ENCODE measurements at places on chromosomes 4 and X. TPM values are rescaled to one million over a fixed set of nuclear protein-coding genes. Genes with fewer than 3 reads are reported as not detected.

GRCh38 chr4:53963336-53963735 is 101.1 kb downstream of the CHIC2 start:
- DNase-seq: no peak

The PHF8 gene
- 26.4 TPM for total RNA-seq

DNA sequence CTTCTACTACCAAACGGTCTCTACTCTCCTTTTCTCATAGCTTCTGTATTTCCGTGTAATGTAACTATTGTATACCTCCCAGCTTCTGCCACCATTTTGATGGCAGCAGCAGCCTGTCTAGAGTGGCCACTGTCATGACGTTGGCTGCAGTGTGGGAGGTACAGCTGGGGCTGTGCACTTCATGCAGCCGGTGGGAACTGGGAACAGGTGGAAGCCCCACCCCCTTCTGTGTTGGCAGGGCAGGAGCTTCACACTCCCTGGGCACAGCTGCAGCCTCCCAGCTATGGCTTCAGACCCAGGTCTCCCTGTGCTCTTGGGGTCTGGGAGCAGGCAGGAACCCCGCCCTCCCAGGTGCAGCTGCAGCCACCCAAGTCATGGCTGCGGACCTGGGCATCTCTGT is 49.8 kb upstream of the SEC24B start:
- DNase-seq: no peak

The HS6ST2 gene
- total RNA-seq: 0.92 TPM

- no peak for DNase-seq
These were observed 170.2 kb downstream of the CBR4 start for GRCh38 chr4:168839758-168840391.

The IL3RA gene
- 59.9 TPM for total RNA-seq

DNA sequence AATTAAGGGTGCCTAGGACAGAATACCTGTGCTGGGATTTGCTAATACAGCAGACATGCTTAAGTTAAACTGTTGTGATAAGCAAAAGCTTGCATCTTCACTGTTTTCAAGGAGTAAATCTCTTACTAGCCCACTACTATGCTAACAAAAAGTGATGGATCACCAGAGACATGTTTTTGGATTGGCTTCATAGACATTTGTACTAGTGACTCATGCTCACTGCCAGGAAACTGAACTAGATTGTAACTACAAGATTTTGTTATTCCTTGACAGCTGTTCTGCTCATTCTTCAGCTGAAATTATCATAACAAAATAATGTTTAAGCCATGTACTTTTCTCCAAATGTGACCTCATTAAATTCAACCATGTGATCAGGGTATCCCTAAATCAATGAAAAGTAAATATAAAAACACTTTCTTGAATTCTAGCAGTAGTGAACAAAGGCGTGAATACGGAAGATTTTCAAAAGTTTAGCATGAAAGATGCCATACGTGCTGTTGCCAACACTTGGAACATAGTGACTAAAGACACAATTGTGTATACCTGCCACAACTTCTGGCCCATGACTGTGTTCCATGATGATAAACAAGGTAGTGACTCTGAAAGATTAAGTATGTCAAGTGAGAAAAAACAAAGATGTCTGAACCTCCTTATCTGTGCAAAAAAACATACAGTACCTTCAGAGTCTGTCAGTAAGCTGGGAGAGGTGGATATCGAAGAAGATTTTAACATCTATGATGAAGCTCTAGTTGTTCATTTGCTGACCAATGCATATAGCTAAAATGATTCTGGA is 154.0 kb downstream of the BTC start:
- DNase-seq: no peak

DNA sequence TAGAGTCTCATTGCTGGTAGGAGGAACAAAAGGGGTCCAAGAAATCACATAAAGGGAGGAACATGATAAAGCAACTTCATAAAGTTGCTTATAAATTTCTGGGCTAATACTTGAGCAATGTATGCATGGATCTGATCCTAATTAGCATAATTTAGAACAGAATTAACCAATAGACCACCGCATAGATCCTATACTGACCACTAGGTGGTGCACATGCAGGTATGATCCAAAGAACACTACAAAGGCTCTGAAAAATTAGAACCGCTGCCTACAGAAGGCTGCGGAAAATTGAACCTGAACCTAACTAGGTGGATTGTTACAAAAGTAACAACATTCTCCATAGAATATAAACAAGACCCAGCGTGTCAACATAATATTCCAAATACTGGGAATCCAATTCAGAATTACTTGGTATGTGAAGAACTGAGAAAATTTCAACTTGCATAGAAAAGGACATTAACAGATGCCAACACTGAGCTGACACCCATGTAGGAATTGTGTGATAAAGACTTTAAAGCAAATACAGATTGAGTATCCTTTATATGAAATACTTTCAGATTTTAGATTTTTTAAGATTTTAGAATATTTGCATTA is 23.3 kb downstream of the BRCC3 start:
- DNase-seq: no peak

The FAM47E gene
- 6.4 TPM for total RNA-seq

DNA sequence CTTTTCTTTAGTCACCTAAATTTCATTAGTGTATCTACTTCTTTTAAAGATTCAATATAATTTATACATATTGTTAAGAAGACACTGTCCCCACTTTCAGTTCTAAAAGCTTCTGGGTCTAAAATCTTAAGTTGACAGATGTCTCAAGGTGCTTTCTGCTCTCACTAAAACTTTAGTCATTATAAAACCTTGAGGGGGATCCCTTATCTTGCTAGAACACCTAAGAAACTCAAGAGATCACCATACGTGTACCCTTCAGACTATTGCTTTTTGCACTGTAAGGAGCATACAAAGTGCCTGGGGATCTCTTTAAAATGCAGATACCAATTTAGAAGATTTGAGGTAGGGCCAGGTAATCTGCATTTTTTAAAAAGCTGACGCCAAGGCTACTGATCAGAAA is 30.1 kb downstream of the CYBB start:
- DNase-seq: no peak

DNA sequence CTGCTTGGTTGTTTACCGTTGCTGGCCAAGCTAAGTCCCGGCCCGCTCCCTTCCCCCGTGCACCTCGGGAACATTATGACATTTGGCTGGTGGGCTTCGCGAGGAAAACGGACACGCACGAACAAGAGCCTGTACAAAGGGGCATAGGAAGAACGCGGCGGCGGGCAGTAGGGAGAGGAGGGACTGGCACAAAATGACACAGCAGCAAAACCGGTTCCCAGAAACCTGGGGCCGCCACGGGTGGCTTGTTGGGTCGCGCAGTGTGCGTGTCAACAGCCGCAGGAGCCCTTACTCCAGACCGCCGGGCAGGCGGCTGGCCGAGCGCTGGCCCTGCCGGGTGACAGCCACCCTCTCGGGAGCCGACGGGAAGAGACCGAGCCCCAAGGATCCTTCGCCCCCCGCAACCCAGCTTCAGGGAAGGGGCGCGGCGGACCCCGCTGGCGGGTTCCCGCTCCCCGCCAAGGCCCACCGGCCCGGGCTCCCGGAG is 1.6 kb upstream of the LIN54 start:
- DNase-seq: peak; percentile 66

The EFHC2 gene
- 2.5 TPM for total RNA-seq

The PAGE2B gene
- total RNA-seq: not detected

The ATOH1 gene
- total RNA-seq: not detected

- no peak for DNase-seq
These were observed 41.0 kb upstream of the UGT2B17 start for GRCh38 chr4:68617003-68617698.
